ENCODE measurements at places on chromosomes 4 and X.
A peak's percentile ranks its signal among the peaks of the same experiment; 100 is the strongest.

- no peak for DNase-seq
Observed at GRCh38 chr4:84494076-84494475, 5.0 kb downstream of the NKX6-1 start.

GRCh38 chrX:15298780-15299179 lies 16.7 kb downstream of the ASB11 start:
- DNase-seq, result no peak

- no peak for DNase-seq
Observed at GRCh38 chr4:149370785-149371420, 444.7 kb downstream of the IQCM start.

DNA sequence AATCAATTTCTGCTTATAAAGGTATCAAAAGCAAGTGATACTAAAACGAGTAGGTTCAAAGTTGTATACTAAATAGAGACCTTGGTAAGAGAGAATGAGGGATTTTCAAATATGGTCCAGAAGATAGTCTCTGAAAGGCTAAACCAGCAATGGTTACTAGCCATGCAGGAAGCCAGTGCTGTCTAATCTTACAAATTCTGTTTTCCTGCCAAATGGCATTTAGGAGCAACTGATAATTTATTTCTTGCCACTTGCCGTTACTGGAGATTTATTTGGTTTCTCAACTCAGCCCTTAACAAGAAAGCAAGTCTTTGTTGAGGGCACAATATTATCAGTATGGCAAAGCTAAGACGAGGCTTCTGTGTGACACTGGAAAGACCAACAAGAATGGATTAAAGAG lies 47.2 kb downstream of the MAP7D3 start:
- no peak for DNase-seq

DNA sequence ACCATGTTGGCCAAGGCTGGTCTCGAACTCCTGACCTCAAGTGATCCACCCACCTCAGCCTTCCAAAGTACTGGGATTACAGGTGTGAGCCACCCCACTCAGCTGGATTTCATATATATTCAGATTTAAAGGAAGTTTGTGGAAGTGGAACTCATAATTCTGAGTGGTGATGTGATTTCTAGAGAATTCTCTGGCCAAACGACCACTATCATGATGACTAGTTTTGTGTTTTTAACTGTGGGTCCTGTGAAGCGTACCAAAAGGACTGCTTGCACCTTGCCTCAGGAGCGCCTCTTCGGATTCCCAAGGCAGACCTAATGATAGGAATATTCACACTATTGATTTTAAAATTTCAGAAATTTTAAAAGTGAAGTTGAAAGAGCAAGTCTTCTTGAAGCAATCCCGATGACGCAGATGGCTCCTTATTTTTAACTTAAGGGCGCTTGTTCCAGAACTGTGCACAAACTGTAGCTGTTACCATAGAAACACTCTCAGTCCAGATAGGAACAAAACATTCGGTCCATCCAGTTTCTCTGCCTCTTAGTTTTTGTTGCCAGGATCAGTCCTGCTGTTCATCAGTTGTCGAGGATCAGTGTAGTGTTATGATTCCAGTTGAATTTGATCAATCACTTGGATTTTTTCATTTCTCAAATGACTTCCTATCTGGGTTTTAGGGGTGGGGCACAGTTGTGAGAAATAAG lies 51.7 kb upstream of the CLCN4 start:
- no peak for DNase-seq

- no peak for DNase-seq
Observed at GRCh38 chrX:127302841-127303240, 483.3 kb downstream of the PRR32 start.

DNA sequence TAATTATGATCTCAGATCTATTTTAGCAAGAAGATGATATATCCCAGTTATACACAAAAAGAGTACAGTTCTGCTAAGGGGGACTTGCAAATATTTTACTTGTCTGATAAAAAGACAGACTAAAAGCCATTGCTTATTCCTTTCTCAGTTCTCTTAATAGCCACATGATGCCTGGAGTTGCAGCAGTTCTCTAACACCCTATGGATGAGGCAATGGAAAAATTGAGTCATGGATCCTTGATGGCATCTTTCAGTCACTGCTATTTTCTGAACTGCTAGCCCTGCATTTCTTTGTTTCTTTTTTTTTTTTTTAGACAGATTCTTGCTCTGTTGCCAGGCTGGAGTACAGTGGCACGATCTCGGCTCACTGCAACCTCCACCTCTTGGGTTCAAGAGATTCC lies 1956.7 kb downstream of the C4orf33 start:
- DNase-seq, result no peak

DNA sequence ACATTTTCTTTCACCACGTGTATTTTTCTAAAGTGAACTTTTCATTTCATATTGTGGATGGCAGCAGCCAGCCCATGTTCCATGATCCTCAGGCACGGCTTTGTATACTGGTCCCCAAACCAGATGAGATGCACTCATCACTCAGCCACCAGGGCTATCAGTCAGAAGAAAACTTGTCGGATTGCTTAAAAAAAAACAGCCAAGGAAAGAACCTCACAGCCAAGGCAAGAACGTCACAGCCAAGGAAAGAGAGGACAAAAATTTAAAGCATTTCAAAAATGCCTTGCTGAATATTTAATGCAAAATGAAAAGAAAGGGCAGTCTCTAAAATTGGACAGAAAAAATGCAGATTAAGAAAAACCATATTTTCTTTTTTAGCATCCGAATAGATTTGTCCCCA lies 333.3 kb downstream of the PDGFC start:
- DNase-seq, result no peak

DNA sequence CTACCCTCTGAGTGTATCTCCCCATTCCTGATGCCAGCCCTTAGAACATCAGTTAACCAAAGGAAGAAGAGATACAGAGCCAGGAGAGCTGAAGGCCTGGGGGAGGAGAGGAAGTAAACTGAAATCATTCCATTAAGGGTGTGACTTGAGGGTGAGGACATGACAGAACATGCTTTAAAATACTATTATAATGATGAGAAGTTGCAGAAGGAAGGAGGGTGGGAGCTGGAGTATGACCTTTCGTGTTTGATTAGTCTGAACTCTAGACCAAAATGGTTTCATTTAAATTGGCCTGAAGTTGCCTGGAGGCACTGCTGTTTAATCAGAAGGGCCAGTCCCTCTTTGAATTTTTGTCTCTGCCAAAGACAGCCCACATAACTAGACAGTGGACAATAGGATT lies 11.4 kb downstream of the INTS6L start:
- no peak for DNase-seq

DNA sequence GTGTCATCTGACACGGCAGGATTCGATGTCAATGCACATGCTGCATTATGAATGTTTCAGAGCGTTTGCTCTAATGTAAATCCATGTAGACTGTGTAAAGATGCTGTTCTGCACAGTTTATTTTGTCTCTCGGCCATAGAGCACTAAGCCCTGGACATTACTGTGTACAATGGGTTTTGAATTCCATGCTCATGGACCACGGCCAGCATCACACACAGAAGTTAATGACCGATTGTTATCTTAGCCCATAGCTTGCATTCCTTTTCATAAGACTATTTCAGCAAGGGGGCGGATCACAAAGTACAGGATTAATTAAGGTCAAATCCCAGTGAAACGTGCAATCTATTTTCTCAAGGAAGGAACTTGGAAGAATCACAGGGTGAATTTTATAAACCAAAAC lies 286.1 kb upstream of the TENM3 start:
- no peak for DNase-seq

- peak; percentile 28 for DNase-seq
Observed at GRCh38 chr4:24778464-24779225, 16.7 kb upstream of the SOD3 start.

GRCh38 chrX:316351-317325 lies 2.0 kb downstream of the GTPBP6 start:
- DNase-seq, result no peak

- no peak for DNase-seq
Observed at GRCh38 chrX:153928846-153929245, 2.8 kb upstream of the ARHGAP4 start.

- DNase-seq, result no peak
Observed at GRCh38 chrX:71098951-71099506, 3.4 kb downstream of the FOXO4 start.

DNA sequence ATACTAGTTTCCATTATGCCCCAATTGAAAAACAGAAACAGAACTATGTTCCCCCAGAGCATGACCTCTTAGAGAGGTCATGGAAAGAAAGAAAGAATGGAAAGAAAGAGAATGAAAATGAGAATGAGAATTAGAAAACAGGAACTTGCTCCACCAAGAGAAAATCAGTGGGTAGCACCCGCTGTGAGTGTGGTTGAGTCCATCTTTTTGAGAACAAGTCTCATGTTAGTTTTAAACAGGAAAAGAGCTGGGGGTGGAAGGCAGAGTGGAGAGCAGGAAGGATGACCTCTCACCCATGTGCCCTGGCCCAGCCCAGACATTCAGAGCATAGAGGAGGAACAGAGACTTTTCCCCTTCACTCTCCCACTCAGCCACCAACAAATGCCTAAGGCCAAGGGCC lies 4.9 kb downstream of the GSX2 start:
- no peak for DNase-seq

- DNase-seq, result no peak
Observed at GRCh38 chr4:71025654-71026053, 32.2 kb downstream of the DCK start.

DNA sequence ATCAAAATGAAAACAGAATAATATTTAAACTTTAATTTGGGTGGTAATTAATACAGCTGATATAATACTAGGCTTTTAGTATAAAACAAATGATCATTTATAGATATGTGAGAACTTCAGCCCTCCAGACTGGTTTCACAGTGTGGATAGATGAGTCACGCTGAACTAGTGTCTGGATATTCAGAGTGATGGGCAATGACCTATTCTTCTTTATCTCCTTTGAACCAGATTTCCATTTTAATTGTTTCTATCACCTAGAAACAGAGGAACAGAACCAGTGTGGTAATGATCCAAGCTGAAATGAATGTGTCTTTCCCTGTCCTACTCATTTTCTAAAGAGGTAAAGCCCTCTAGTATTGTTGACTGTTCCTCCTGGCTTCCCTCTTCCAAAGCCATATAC lies 155.2 kb upstream of the GK2 start:
- no peak for DNase-seq

DNA sequence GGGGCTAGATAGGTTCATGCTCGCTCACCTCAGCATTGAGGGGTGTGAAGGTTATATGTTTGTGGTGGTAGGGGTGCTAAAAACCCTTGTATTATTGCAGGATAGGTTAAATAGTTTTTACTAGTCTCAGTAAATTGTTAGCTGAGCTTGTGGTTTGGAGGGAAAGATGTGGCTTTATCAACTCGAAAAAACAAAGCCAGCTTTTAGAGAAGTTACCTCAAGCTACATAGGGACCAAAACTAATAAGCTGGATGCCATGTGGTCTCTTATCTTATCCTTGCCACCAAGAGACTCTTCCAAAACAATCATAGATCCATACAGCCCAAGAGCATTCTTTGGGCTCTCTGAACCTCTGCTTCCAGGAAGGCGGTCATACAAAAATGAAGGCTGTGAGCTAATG lies 29.2 kb downstream of the MSN start:
- no peak for DNase-seq

DNA sequence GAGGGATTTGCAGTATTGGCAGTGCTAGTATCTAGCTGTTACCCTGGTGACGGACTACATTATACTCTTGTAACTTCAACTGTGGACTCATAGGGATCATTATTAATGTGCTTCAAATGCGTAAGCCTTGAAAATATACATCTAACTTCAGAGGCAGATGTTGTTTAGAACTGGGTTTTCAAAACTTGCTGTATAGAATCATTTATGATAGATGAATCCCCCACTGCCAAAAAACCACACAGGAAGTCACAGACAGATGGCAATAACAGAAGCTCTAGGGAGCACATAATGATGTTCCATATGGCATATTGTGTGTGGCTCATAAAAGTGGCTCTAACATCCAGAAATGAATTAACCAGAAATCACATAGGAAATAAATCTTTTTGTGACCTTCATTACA lies 62.3 kb upstream of the RELL1 start:
- no peak for DNase-seq

GRCh38 chrX:7252013-7252610 lies 104.2 kb upstream of the PUDP start:
- DNase-seq, result no peak

DNA sequence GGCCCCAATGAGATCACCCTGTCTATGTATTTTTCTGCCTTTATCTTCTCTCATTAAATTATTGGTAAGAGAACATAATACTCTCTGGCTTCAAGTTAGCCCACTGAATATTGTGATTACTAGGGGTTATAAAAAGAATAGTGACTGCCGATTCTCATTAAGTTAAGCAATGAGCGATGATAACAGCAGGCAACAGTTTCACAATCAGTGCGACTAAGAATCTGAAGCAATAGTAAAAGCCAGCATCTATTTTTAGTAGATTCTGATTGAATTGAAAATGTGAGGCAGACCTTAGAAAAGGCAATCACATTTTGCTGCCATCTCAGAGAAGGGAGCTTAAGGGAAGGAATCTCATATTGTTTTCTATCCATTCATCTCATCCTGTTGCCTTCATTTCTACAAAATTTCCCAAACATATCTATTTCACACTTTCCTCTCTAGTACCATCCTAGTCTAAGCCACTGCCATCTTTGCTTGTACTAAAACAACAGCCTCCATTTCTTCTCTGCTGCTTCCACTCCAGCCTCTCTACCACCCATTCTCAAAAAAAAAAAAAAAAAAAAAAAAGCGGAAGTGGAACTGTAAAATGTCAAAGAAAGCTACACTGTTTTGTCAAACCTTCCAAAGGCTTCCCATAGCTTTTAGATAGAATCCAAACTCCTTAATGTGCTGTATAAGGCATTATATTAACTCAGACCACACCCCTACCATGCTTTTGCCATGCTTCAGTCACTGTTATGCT lies 17.4 kb downstream of the GABRA4 start:
- DNase-seq, result no peak

GRCh38 chr4:92382128-92382527 lies 78.4 kb downstream of the GRID2 start:
- DNase-seq, result no peak

- DNase-seq, result no peak
Observed at GRCh38 chrX:95505721-95506120, 1178.9 kb upstream of the DIAPH2 start.

- DNase-seq, result no peak
Observed at GRCh38 chr4:88382621-88383020, 4.0 kb downstream of the HERC6 start.

DNA sequence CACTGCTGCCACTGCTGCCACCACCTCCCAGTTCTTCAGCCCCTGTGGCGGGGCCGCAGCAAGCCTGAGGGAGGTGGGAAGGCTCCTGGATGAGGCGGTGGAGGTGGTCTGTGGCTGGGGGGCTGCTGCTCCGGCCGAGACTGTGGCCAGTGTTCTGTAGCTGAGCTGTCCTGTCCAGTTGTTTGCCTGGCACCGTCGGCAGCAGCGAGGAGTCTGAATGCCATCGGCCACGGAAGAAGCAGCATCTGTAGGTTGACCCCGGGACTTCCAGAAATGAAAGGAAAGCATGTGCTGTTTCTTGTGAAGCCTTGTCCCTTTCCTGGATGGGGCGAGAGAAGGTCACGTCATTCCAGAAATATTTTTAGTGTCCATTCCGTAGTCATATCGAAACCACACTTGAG lies 3.3 kb downstream of the C4orf54 start:
- DNase-seq, result no peak

GRCh38 chrX:30538271-30538670 lies 39.3 kb downstream of the TASL start:
- DNase-seq, result no peak

- DNase-seq, result peak; percentile 20
Observed at GRCh38 chrX:69107231-69107739, 58.0 kb downstream of the PJA1 start.

- DNase-seq, result no peak
Observed at GRCh38 chr4:47654972-47655693, 170.1 kb downstream of the ATP10D start.

GRCh38 chr4:18973296-18973695 lies 951.7 kb upstream of the LCORL start:
- DNase-seq, result no peak
